ENCODE measurements at places on chromosomes 6 and 20. TPM values are rescaled to one million over a fixed set of nuclear protein-coding genes. Genes with fewer than 3 reads are reported as not detected.

DNA sequence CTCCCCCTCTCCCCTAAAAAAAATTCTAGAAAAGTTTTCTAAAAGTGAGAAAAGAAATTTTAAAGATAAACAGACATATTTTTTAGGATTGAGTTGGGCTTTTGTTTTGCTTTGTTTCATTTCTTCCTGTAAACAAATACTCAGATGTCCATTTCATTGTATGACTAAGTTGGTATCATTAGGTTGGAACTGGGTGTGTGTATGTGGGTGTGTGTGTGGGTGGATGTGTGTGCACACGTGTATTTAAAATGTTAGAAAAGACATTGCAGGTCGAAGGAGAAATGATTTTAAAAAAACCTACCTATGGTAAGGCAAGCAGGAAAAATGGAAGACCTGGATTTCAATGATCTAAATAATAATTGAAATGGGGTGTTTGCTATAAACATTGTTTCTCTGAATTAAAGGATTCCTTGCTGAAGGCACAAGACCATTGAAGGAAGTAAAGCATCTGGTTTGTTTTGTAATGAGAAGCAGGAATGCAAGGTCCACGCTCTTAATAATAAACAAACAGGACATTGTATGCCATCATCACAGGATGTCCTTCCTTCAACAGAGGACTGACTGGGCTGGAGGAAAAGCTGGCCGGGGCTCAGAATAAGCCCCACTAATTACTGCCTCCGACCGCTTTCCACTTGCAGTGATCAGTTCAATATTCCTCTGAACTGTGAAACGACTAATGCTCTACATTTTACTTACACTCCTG is 996 bp upstream of the PRDM1 start:
- DNase-seq: no peak

DNA sequence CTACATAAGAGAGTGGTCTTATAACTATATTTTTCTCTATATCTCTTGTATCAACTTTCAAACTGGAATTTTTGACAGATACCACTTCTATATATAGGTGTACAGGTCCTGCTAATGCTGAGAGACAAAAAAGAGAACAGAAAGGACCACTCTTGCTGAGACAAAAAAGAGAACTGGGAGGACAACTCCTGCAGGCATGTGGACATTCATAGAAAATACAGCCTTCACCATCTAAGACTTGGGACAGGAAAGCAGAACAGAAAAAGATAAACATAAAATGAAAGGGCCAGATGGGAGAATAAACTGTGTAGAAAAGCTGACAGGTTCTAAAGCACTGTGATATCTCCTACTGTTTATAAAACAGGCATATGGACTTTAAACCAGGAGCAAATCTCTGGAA is 541.0 kb upstream of the ADGRB3 start:
- no peak for DNase-seq

DNA sequence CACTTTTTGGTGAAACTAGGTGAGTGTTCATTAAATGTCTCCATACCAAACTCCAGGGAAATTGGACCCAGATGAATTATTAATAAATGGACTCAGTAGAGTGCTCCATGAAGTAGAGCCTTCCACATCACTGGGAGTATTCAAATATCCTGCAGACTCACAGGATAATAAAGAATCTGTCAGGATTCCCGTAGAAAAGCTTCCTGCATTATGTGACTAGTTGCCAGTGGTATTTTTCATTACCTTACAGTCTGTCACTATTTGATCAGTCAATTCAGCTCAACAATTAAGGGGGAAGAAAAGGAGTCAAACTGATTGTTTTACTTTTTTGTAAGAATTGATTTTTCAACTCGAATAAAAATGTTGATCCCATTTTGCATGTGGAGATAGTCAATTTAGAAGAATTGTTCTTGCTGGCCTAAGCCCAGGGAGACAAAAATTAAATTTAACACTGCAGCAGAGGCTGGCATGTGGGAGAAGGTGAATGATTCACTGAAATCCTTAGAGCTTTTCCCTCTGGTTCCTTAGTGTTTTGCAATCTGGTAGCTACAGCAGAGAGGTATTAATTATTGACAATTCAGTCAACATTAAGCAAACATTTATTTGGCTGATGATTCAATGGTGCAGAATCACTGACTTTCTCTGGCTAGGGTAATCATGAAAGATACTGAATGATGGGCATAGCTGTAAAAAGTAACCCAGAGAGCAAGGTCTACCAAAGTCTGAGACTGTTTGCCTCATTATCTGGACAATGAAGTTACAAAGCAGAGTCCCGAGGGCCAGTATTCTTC is 442.4 kb downstream of the CD83 start:
- DNase-seq: no peak

GRCh38 chr6:166648846-166649245 is 21.8 kb upstream of the RPS6KA2 start:
- DNase-seq: no peak

- DNase-seq: peak; percentile 53
Measured at GRCh38 chr6:13767121-13767808, 47.1 kb downstream of the MCUR1 start.

- DNase-seq: no peak
Measured at GRCh38 chr6:157498817-157499216, 117.8 kb downstream of the ZDHHC14 start.

- DNase-seq: no peak
Measured at GRCh38 chr20:62774762-62775161, 21.5 kb upstream of the MRGBP start.

GRCh38 chr6:39824030-39824926 is 32.1 kb downstream of the DAAM2 start:
- no peak for DNase-seq

GRCh38 chr6:129679275-129679674 is 30.7 kb downstream of the ARHGAP18 start:
- no peak for DNase-seq

GRCh38 chr6:89559487-89559886 is 79.1 kb downstream of the LYRM2 start:
- DNase-seq: no peak

DNA sequence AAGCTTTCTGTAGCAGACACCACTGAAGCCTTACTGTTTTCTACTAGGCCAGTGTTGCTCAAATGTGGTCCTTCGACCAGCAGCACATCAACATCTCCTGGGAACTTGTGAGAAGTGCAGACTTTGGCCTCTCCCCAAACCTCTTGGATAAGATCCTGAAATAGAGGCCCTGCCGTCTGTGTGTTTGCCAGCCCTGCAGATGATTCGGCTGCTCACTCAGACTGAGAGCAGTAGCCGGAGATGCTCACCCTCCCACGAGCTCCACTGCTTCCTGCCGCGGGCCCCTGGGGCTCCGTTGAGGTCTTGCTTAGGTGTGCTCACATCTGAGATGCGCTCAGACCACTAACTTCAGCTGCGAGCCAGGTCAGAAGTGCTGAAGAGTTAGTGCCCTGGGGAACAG is 129.5 kb upstream of the SSTR4 start:
- DNase-seq: no peak

GRCh38 chr20:50759678-50760077 is 28.3 kb downstream of the PARD6B start:
- no peak for DNase-seq

GRCh38 chr6:32244270-32244669 is 20.4 kb upstream of the NOTCH4 start:
- peak; percentile 19 for DNase-seq

GRCh38 chr6:24283043-24283985 is 74.5 kb downstream of the DCDC2 start:
- DNase-seq: peak; percentile 72

DNA sequence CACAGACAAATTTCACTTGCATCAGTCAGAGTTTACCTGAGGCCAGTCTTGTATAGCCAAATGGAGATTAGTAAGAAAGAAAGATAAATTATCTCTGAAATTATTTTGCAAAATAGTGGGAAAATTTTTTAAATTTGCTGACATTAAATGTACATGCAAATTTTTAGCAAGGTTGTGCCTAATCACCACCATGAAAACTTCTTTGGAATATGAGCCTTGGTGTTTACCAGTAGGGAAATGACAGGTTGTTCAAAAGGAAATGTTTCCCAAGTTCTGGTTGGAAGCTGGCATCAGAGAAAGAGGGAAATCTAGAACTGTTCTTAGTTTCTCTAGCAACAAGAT is 34.4 kb upstream of the LOC128125822 start:
- DNase-seq: no peak

- no peak for DNase-seq
Measured at GRCh38 chr20:4131911-4132310, 116.6 kb upstream of the RNF24 start.

DNA sequence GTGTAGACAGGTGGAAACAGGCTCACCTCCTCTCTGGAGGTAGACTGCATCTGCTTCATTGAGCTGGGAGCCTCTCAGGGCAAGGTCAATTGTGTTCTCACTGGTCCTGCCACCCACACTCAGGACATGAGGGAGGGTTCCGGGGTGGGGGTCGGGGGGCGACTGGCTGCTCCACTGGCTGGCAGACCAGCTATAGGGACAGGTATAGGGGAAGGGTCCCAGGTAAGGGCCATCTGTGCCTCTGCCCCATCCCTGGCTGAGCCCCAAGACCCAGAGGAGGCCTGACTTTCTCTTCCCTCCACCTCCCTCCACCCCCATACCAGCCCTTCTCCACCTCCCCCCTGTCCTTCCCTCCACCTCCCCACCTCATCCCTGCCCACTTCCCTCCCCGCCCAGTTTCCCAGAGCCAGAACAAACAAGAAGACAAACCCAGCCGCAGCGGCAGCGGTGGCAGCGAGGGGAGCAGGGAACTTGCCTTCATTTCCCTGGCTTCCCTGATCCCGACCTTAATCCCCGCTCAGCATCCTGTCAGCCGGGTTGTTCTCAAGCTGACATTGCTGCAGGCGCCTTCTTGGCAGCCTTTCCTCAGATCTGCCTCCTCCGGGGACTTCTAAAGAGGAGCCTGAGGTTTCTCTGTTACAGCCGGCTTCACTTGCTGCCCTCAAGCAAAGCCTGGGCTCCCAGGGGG is 18.3 kb upstream of the FOXP4 start:
- DNase-seq: peak; percentile 31

DNA sequence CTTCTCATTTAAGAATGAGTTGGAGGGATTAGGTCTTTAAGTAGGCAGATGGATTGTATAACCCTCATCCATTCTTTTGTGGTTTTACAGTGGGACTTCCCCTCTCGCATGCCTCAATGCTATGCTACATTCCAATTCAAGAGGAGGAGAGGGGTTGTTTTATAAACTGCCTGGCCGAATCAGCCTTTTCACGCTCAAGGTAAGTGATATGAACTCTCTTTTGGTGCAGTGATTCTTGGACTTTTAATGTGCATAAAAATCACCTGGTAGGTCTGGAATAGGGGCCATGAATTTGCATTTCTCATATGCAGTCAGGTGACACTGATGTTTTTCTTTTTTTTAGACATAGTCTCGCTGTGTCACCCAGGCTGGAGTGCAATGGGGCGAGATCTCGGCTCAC is 10.8 kb downstream of the ASXL1 start:
- no peak for DNase-seq

- DNase-seq: peak; percentile 50
Measured at GRCh38 chr6:28212510-28213212, 12.4 kb upstream of the ZSCAN9 start.

GRCh38 chr6:98847779-98848538 is 13.6 kb downstream of the POU3F2 start:
- DNase-seq: no peak

GRCh38 chr6:116648156-116648555 is 20.4 kb downstream of the ZUP1 start:
- no peak for DNase-seq

- DNase-seq: peak; percentile 61
Measured at GRCh38 chr6:160766989-160767646, 65.1 kb downstream of the PLG start.

GRCh38 chr6:129212081-129212480 is 329.1 kb downstream of the LAMA2 start:
- DNase-seq: no peak

DNA sequence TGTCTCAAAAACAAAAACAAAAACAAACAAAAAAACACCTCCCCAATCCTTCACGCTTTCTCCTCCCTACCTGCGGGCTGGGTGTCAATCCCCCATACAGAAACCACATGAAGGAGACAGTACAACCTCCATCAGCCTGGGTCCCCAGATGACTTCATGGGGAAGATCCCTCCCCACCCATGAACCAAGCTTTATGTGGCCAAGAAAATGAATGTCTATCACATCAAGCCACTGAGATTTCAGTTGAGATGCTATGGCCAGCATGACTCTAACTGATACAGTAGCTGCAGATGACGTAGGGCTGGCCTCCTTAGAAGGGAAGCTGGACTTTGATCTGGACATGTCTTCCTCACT is 21.2 kb upstream of the BNIP5 start:
- DNase-seq: no peak

The SEMG1 gene
- total RNA-seq: 0.27 TPM

The CDH22 gene
- not detected for total RNA-seq

The DEFB132 gene
- total RNA-seq: not detected

The SCGN gene
- total RNA-seq: 3.6 TPM

The KCNK5 gene
- total RNA-seq: 58.6 TPM

The CCDC170 gene
- 6.2 TPM for total RNA-seq

The VSTM2L gene
- 6.6 TPM for total RNA-seq

The SPEF1 gene
- not detected for total RNA-seq

The SPATA25 gene
- 6.0 TPM for total RNA-seq

The PBOV1 gene
- not detected for total RNA-seq

The HEY2 gene
- total RNA-seq: 0.41 TPM

The TRAPPC3L gene
- not detected for total RNA-seq

The ZC2HC1B gene
- not detected for total RNA-seq

The C4A gene
- total RNA-seq: 210 TPM

All from transverse colon (tissue), 4 donors.